ENCODE measurements at places on chromosomes 6 and 20. TPM values are rescaled to one million over a fixed set of nuclear protein-coding genes. Genes with fewer than 3 reads are reported as not detected.

DNA sequence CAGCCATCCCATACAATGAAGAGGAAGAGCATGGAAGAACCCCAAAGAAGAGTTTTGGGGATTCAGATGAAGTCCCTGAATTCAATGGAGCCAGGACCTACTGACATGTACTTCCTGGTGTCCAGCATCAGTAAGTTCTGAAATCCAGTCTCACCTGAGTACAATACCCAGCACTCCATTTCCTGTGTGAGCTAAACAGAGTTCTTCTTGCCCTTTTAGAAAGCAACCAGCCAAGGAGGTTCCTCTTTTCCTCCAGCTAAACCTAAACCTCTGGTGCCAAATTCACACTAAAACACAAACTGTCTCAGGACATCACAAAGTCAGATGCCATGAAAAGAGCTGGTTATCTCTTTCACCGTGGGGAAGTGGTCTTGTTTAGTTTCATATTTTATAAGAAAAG is 71.5 kb downstream of the PKHD1 start:
- DNase-seq, result no peak

GRCh38 chr6:157821342-157822033 is 1.6 kb upstream of the SNX9 start:
- DNase-seq, result no peak

GRCh38 chr6:26156850-26157250 is 69.6 kb downstream of the HFE start:
- peak; percentile 77 for DNase-seq

GRCh38 chr6:70527071-70527737 is 39.5 kb upstream of the SDHAF4 start:
- DNase-seq, result no peak

DNA sequence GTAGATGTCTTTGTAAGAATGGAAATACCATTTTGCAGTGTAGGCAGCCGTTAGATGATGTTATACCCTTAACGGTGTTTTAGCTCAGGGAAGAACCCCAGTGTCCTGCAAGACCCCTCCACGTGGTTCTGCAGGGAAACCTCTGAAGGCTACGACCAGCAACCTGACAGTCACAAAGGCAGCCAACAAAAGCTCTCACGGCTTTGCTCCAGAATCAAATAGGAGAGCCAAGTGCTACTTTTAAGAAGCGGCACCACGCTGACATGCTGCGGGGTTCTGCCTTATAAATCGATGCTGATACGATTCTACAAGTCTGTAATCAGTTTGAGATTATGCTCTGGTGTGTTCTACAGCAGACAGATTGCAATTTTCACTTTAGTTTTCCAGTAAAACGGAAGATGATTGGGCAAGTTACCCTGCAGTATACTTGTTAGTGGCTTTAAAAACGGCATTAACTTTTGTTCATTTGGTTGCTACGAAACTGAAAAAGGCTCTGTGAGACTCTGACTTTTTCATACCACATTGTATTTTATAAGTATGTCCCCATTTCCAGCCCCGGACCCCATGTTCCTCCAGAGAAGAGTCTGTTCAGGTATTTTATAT is 312.9 kb downstream of the SAMD5 start:
- no peak for DNase-seq

- no peak for DNase-seq
These were observed 3.1 kb upstream of the TFAP2B start for GRCh38 chr6:50815436-50816114.

GRCh38 chr6:109515781-109516409 is 32.9 kb upstream of the ZBTB24 start:
- DNase-seq, result no peak

DNA sequence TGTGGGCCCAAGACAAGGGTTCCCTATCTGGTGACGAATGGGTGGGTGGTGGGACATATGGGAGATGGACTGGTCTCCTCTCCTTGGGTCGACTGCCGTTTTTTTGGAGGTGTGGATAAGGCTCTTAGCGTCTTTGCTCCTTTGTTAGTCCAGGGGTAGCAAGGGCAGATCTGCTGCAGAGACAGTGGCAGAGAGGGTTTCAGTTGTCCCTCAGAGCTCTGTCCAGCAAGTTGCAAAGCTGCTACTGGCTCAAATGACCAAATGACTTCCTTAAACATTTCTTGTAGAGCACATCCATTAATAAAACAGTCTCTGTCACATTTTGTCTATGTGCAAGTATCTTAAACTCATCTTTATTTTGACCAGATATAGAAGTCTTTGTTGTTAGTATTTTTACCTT is 508.0 kb upstream of the ADGRB3 start:
- DNase-seq, result no peak

- peak; percentile 21 for DNase-seq
These were observed at the start of gene RSPO3 for GRCh38 chr6:127118298-127119101. Gene RSPO3, plus strand, starts transcription at chr6:127118671. Its CDS starts 522 bp downstream, at chr6:127119193.

DNA sequence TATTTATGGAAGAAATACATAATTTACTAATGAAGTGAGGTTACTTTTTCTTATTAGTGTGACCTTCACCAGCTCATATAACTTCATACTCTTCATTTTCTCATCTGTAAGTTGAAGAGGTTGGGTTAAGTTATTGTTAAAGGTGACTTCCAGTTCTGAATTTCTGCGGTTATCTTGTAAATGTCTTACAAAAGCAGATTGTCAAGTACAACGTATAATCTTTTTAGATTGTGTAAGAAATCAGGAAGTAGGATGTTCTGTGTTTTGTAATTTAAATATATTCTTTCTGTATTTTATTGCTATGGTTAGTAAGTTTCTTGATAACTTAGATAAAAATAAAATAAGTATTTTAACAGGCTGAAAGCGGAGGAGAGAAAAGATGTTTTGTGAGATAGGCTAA is 12.0 kb downstream of the WTAP start:
- no peak for DNase-seq

DNA sequence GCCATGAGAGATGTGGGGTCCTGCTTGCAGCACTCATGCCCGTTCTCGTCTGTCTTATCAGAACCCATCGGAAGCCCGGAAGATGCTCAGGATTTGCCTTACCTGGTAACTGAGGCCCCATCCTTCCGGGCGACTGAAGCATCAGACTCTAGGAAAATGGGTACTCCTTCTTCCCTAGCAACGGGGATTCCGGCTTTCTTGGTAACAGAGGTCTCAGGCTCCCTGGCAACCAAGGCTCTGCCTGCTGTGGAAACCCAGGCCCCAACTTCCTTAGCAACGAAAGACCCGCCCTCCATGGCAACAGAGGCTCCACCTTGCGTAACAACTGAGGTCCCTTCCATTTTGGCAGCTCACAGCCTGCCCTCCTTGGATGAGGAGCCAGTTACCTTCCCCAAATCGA is 8.3 kb downstream of the PI16 start:
- peak; percentile 64 for DNase-seq

DNA sequence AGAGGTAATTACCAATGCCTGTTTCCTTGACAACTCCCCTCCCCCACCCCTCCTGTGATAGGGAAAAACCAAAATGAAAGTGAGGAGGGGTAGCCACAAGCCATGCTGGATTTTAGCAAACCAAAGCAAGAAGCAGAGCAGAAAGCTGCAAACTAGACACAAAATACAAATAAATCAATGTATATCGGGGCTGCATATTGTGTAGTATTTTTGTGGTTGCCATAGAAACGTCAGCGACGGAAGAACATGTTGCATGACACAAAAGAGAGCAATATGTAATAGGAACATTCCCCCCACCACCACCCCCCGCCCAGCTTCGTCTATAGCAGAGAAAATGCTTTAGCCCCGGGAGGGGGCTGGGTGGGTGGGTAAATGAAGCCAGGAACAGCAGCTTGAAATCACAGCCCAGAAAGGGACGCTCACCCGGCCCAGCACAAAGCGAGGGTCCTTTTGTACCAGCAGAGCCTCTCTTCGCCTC is 548 bp downstream of the AGPAT4 start:
- DNase-seq, result peak; percentile 50

DNA sequence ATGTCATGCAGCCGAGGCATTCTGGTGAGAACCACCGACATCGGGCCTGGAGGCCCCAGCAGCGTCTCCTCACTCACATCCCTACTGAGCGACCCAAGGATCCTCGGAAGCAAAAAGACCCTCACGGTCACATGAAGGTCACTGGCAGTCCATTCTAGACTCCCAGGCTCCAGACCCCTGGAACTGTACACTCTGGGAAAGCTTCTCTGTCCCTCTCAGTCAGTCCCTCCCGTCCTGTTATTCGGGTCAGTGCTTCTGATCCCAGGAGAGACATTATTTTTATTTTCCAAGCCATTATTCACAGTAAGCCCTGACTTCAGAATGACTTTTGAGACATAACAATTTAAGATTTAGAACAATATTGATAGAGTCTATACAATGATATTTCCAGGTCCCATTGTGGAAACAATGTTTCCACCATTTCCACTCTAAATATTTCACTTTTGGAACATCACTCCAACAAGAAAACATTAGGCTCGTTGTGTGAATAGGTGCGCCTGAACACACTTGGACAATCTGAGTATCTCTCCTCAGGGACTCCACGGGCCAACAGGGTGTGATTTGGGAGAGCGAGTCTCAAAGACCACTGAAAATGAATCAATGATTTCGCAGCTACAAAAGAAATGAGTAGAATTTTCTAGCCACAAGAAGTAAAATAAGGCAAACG is 199.7 kb downstream of the SOD2 start:
- no peak for DNase-seq

DNA sequence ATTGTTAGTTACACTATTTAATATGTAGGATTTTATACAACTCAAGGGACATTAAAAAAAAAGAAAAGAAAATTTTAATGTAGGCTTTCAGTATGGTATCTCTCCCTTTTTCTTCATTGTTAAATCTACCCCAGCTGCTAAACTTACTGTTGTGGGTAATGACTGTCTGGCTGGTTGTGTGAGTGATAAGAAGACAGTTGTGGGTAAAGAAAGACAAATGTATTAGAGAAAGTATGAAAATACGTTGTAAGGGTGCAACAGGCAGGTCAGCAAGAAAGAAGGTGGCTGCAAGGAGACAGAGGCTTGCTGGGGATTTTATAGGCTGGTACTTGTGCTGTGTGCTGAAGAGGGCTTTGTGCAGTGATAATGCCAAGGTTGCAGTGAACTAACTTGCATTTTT is 91.4 kb upstream of the FOXO3 start:
- DNase-seq, result no peak

- no peak for DNase-seq
These were observed 14.6 kb downstream of the NAA20 start for GRCh38 chr20:20031790-20032189.

- DNase-seq, result no peak
These were observed 154.3 kb upstream of the DTNBP1 start for GRCh38 chr6:15817100-15817499.

DNA sequence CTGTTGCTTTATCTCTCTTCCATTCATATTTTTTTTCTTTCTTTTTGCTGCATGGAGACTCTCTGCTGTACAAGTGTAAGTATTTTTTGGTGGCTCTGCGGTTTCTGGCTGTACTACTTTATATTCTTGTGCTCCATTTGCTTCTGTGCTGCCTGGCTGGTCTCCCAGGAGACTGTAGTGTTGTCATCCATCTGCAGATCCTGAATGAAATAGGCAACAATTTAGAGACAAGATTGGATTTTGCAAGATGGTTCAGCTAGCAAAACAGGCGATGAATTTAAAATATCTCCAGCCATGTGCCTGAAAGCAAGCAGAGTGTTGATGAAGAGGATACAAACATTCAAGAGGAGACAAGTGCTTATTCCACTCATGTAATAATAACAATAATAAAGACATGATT is 75.1 kb upstream of the SCGN start:
- DNase-seq, result no peak

- no peak for DNase-seq
These were observed 241.5 kb downstream of the NRN1 start for GRCh38 chr6:5765141-5765760.

DNA sequence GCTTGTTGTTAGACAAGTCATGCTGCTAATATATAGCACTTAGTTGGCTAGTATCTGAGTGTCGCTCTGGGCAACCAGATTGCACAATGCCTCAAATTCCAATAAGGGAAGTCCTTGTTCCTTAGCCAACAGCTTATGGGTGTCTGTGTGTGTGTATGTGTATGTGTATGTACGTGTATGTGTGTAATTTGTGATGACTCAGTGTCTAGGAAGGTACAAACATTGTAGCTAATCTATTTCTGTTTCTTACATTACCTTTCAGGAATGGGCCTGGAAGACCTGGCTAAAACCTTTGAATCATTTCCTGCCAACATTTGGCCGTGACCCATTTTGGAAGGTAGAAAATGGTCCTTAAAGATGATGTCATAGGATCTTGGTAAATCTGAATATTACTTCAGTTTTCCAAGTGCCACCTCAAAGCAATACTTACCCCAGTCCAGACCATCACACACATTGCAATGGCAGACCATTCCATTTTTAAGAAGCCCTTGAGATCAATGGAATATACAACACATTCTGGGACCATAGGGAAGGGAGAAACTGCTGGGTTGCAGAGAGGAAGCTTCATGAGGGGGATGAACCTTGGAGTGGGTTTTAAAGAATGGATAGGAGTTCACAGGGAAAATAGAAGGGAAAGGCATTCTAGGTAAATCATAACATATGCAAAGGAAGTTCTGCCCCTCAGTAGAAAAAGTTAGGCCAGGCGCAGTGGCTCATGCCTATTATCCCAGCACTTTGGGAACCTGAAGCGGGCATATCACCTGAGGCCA is 25.1 kb downstream of the NEDD9 start:
- DNase-seq, result peak; percentile 63

GRCh38 chr6:34696189-34696738 is 303 bp downstream of the ILRUN start:
- no peak for DNase-seq

DNA sequence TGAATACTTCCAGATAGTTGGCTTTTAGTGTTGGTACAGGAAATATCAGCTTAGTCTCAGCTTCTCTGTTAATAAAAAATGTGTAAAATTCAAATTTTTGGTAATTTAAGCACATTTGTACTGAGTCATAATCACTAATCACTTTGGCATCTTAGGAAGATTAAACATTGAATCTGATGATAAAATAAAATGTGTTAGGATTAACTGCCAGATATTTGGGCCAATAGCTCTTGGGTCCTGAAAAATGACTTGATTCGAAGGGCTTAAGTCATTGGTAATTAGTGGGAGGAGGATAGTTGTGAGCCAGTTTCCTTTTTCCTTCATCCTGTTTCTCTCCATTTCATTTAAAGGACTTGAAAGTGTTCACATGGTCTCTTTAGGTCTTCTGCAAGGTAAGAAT is 426.1 kb downstream of the RFPL4B start:
- DNase-seq, result no peak

DNA sequence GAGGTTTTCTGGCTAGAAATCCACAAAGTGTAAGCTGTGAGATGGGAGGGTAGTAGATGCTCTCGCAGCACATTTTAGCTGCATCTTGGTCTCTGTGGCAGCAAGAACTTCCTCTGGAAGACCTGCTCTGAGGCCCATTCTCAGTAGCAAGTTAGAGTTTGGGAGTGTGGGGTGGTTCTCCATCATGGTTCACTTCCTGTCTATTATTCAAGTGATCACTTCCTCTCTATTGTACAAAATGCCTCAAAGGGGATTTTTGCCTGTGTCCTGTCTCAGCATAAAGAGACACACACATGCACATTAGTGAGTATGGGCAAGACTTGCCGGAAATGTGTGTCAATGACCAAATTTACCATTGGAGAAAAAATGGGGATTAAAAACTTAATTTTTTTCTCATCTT is 42.5 kb downstream of the LYRM2 start:
- no peak for DNase-seq

ENPP4 gene
- total RNA-seq, result 28.4 TPM

ASIP gene
- total RNA-seq, result not detected

C20orf144 gene
- total RNA-seq, result 0.30 TPM

KLC4 gene
- 101 TPM for total RNA-seq

B3GALT4 gene
- total RNA-seq, result 26.4 TPM

VIP gene
- 10.9 TPM for total RNA-seq

ZBTB46 gene
- total RNA-seq, result 3.2 TPM

OR2B6 gene
- 0.47 TPM for total RNA-seq

DLL1 gene
- 26.8 TPM for total RNA-seq

FOXQ1 gene
- 0.82 TPM for total RNA-seq

FOXP4 gene
- 50.4 TPM for total RNA-seq

TBC1D22B gene
- 13.3 TPM for total RNA-seq

Measured in colonic mucosa (tissue), 4 donors.